Activated naive CD4-positive, alpha-beta T cell (primary cell): ENCODE measurements at places on chromosomes 2 and 18.

DNA sequence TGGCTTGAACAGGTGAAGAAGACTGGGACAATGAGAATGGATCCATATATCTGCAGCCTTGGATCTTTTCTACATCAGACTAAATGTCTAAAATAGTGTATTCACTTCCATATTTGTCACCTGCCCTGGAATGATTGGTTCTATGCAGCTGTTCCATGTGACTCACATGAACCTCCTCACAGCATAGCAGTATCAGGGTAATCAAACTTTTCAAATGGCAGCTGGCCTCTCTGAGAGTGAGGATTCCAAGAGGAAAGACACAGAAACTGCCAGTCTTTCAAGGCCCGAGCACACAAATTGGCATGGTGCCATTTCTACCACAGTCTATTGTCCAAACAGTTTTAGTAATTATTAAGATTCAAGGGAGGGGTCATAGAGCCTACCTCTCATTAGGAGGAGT is 859.3 kb downstream of the BCL11A start:
- no peak for DNase-seq

DNA sequence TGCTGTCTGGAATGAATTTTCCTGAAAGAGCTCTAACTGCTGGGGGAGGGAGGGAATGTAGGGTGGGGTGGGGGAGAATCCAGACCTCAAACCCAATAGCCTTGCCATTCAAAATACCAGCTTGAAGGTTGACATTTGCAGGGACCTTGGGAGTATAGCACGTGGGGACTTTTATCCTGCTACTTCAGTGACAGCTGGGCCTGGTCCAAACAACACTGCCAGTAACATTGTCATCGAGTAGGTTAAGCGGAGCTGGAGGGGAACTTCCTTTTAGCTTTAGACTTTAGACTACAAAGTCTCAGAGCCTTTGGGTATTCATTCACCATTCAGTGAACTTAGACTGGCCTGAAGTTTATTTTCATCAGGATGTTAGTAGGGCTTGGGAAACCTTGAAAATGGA is 248.7 kb downstream of the MEIS1 start:
- DNase-seq = no peak

- no peak for DNase-seq
Observed at GRCh38 chr2:176491172-176491904, 222.1 kb downstream of the MTX2 start.

- no peak for DNase-seq
Observed at GRCh38 chr18:6107794-6108193, 212.5 kb upstream of the TMEM200C start.

DNA sequence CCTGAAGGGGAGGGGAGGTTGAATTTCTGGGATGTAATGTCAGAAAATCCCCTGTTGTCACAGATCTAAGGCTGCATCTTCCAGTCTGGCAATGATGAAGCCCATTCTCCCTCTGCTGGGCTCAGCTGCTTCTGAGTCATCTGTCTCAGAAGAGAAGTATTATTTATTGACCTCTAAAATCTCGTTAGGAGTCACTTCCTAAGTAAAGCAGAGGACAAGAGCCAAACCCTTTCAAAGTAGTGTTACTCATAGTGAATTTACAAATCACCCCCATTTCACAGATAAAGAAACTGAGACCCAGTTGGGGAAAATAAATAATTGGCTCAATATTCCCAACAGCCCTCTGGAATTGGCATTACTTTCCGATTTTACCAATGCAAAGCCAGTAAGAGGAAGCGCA is 167.3 kb upstream of the SKOR2 start:
- DNase-seq = no peak

GRCh38 chr2:236180831-236181453 is 12.8 kb upstream of the GBX2 start:
- DNase-seq = no peak

DNA sequence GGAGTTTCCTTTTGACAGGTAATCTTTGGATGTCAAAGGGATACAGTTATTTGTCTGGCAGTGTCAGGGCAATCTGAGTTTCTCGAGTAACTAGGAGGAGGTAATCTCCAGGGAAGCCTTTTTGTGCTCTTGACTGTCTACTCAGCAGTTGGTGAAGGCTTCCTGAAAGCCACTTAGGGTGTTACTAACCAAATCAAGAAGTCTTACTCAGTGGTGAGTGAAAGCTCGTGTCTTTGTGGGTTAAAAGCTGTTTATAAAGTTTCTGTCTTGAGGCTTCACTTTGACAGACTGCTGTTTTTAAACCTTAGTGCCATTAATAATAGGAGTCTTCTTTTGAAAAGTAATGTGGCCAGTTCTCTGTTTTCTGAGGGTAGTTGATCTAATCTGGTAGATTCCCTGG is 1.7 kb downstream of the THSD7B start:
- DNase-seq = no peak

GRCh38 chr2:224126440-224126839 is 87.4 kb upstream of the SERPINE2 start:
- DNase-seq = no peak

GRCh38 chr2:231672617-231673347 is 35.5 kb upstream of the PTMA start:
- DNase-seq = no peak
